Renal pelvis (tissue), 12 donors: ENCODE measurements at places on chromosomes 5 and 9.

DNA sequence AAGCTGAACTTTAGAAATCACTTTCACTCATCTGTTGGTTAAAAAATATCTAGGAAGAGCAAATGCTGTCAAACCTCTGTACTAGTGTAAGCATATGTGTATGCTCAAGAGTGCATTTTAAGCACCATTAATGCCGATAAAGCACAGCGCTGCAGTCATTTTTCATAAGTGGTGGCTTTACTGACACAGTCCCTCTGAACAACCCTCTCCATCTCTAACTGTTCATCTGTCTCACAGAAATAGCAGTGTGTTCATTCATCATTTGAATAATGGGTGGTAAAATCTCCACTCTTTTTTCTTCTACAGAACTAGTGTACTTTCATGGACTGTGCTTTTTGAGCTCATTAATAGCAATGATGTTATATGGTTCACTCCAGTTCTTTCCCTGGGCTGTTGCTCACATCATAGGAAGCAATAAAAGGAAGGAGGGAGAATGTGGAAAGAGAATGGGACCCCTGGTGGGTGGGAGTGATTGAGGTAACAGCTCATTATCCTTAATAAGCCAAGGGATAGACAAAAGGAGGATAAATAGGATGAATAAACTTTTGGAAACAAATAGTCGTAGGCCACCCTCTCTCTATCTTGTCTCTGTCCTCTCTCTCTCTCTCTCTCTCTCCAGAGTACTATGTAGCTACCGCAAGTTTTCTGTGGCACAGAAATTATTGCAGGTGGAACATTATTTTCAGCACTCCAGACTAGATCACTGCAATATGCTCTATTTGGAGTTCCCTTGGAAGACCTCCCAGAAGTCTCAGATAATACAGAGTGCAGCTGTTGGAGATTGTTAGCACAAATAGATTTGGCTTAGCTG, 117.9 kb upstream of the PRDM9 start:
- peak; percentile 35 for DNase-seq

GRCh38 chr5:72539038-72539437, 31.8 kb upstream of the ZNF366 start:
- no peak for DNase-seq

DNA sequence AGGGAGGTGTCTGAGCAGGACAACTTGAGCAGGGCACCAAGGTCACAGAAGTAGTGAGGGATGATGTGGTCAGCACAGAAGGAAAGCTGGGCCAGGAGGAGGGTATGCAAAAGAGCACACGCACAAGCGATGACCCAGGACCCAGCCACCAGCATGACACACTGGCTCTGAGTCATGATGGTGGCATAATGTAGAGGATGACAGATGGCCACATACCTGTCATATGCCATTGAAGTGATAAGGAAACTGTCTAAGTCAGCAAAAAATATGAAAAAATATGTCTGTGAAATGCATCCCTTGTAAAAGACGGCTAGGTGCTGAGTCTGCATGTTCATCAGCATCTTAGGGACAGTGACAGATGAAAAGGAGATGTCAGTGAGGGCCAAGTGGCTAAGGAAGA, 380 bp downstream of the OR1J1 start:
- DNase-seq, result no peak

- DNase-seq, result no peak
Measured at GRCh38 chr9:128382261-128382660, 11.1 kb downstream of the URM1 start.

DNA sequence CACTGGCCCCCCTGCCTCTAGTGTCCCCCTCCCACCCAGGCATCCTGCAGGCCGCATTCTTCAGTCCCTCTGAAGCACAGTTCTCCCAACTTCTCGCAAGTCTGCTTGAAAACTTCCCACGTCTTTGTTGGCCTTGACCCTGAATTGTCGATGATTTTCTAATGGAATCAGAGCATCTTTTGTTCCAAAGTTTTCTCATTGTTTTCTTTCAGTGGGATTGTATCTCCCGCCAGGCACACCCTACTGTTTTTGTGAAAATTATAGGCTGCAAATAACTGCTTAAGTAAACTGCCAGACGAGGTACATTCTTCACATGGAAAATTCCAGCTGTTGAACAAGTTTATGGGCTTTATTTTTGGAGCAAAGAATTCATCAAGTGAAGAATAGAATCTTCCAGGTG, 122.6 kb upstream of the SLC25A48 start:
- DNase-seq, result no peak

GRCh38 chr5:88875341-88876234, 7.4 kb downstream of the MEF2C start:
- no peak for DNase-seq

- DNase-seq, result no peak
Measured at GRCh38 chr9:89742660-89743059, 137.8 kb downstream of the GADD45G start.

GRCh38 chr5:77630114-77630680, 8.3 kb downstream of the OTP start:
- no peak for DNase-seq

- DNase-seq, result no peak
Measured at GRCh38 chr9:114899461-114899860, 30.9 kb downstream of the TNFSF8 start.

DNA sequence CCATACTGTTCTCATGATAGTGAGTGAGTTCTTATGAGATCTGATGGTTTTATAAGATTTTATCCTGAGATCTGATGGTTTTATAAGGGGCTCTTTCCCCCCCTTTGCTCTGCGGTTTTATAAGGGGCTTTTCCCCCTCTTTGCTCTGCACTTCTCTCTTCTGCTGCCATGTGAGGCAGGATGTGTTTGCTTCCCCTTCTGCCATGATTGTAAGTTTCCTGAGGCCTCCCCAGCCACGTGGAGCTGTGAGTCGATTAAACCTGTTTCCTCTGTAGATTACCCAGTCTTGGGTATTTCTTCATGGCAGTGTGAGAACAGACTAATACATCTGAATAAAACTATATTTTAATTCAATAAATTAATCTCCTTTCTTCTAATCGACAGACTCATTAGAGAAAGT, 64.9 kb upstream of the ZSWIM6 start:
- no peak for DNase-seq

- DNase-seq, result no peak
Measured at GRCh38 chr5:77418601-77419581, 73.2 kb downstream of the WDR41 start.

- DNase-seq, result no peak
Measured at GRCh38 chr5:67081261-67081660, 115.3 kb downstream of the CD180 start.

- no peak for DNase-seq
Measured at GRCh38 chr5:31445041-31445600, 86.8 kb downstream of the DROSHA start.

DNA sequence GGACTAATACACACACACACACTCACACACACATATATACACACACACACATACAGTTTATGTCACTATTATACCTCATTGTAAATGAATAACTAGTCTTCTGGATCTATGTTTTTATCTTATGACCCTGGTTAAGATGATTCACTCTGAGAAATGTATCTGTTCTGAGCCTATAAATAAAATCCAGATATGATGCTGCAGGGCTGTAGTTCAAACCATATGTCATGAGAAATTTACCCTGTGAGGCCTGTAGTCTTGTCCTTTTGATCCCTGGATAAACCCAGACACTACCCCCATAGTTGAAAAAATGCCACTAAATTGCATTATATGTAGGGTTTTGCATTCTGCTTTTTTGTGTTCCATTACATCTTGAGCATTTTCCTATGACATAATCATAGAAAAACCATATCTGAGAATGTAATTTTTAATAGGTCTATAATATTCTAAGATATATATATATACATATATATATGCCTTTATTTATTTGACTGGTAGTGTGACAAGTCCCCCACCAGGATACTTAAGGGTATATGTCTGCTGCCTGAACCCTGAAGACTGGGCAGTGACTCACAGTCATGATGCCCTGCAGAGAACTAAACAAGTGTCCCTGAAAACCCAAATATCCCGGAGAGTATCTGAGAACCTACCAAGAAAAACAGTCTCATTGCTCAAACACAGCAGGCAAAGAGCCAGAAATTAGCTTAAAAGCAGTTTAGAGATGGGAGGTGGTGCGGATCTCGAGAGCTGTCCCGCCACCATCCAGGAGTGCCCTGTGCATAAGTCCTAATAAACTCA, 18.4 kb upstream of the ALDOB start:
- no peak for DNase-seq

DNA sequence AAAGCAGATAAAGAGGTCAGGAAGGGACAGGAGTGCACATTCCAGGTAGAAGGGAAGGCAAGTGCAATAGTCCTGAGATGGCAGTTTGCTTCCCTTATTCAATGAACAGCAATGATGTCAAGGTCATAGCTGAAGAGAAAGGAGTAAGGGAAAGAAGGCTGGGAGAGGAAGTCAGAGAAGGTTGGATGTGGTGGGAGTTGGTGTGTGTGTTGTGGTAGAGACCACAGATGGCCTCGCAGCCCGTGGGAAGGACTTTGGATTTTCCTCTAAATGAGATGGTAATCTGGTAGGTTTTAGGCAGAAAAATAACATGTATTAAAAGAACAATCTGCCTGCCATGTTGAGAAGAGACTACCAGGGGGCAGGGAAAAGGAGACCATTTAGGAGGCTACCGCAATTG, 25.1 kb upstream of the LPAR1 start:
- DNase-seq, result no peak

DNA sequence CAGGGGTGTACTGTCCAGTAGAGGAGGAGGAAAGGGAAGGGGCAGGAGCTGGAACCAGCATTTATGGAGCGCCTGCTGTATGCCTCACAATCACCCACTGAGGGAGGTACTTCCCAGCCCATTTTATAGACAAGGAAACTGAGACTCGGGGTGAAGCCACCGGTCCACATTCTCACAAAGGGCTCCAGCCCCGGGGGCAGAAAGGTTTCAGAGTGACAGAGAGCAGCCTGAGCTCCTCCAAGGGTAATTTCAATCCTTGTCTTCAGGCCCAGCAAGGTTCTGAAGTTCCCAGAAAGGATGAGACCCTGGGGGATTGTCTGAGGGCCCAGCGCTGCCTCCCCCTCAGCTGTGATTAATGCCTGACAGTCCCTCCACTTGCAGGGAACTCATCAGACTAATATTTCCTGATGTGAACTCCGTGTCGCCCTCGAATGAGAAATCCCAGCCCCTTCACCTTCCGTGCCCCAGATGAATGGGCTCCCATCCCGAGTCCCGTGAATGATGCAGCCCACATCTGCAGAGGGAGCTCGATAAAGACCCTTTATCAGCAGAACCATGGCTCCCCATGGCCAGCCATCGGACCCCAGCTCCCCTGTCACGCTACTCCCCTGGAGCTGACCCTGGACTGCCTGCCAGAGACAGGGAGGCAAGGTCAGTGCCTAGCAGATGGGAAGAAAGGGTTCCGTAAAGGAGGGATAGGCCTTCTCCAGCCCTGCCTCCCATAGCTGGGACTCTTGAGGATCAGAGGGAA, 32.1 kb upstream of the MVB12B start:
- DNase-seq, result no peak

DNA sequence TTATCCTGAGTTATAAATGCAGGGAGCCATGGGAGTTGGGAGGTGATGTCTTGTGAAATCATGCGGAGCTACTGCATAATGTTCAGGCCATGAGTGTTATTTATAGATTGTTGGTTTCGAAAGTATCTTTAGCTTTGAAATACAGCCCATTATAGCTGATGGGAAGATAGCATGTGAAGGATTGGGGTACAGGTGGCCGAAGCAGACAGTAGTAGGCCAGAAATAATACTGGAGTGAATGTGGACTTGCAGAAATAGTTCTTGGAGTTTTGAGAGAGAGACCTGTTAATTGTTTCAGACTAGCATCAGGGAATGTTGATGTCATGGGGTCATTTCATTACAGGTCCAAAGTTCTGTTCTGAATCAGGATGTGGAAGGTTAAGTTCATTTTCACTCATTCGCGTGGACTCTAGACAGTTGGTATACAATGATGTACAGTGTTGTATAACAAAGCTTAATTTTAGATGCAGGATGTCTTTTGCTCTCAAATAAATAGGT, 3.8 kb downstream of the ATP6V1G1 start:
- DNase-seq, result no peak

- DNase-seq, result no peak
Measured at GRCh38 chr9:115126404-115126803, 8.4 kb upstream of the TNC start.

DNA sequence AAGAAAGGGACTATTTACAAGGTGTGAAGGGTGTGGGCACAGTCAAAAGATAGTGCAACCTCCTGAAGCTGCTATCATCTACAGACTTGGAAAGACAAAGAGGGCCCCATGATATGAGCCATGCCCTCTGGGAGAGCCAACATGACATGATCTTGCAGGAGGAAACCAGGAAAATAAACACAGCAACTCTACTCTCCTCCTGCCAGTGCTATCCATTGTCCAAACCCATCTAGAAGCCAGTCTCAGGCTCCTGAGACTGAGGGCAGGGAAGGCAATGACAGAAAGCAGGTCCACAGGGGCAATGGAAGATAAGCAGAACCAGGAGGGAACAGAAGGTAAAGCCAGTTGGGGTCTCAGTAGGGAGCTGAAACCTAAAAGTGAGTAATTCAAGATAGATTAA, 37.1 kb downstream of the PLPP1 start:
- no peak for DNase-seq

- DNase-seq, result no peak
Measured at GRCh38 chr9:99851500-99851822, 29.8 kb downstream of the NR4A3 start.

DNA sequence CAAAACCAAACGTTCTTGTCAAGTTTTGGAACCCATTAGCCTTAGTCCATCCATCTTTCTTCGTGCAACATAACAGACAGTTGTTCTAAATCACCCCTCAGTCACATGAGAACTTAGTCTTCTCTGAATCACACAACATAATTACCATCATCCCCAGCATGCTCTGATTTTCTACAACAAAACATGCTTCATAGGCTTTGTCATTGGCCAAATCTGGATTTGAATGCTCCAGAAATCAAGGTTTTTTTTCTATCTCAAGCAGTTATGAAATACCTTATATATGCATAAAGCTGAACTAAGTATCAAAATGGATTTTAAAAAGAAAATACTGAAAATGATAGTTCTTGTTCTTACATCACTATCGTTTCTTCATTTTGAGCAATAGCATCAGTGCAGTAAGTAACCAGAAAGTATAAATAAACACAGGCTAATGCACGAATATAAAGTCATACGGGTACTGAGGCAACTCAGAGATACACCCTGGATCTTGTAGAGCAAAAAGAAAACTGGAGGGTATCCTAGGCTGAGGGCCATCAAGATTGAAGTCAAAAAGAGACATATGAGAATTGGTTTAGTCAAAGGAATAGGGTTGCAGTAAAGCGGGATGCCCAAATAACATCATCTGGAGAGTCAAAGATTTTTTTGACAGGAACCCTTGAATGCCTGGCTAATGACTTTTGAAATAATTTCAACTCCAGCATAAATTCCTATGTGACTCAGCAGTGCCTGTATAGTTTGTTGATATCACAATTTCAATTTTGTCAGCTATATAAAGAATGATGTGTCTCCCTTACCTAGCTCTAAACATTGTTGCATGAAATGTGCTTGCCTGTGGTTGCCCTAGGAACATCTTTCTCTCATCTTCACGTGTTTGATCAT, 164.7 kb downstream of the ADAMTSL1 start:
- DNase-seq, result no peak
